Activated T-helper 1 cell treated with anti-CD3 and anti-CD28 coated beads, Interleukin-2, amount 50 U/mL, for 16 hours (primary cell): ENCODE measurements at places on chromosomes 12 and 14.

DNA sequence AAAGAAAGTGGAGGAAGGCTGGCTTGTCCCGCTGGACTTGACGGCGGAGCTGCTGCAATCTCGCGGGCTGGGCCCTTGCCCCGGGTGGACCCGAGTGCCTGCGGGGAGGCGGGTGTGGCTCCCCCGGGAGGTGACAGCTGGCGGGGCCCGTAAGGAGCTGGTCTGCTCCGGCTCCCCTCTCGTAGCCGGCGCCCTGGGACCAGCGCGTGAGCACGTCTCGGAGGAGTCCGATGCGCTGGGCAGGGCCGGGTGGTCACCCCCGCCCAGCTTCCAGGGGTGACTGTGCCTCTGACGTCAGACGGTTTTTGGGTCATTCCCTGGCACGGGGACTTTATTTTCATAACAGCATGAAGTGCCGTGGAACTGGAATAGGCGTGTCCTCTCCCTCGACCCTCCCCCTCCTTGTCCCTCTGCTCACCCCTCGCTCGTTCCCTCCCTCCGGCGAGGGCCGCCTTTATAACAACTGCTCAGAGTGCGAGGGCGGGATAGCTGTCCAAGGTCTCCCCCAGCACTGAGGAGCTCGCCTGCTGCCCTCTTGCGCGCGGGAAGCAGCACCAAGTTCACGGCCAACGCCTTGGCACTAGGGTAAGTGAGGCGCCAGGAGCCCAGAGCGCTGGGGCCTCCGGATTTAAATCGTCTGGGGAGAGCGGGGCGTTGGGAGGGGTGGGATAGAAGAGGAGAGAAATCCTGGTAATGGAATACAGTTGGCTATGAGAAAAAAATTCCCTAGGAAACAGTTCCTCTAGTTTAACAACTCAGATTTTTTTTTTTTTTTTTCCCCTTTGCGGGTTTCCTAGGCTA, at the start of gene GPRC5A:
TSS of gene GPRC5A (plus strand) at position 483 of the 801 bp plus-strand sequence. CDS start 16,688 bp downstream, outside the sequence.
- DNase-seq = no peak

- no peak for DNase-seq
Measured at GRCh38 chr14:89292579-89293313, 124.3 kb downstream of the FOXN3 start.

- no peak for DNase-seq
Measured at GRCh38 chr14:36522972-36523715, 3.1 kb upstream of the NKX2-1 start.

- DNase-seq = no peak
Measured at GRCh38 chr12:119363037-119363436, 28.5 kb downstream of the CCDC60 start.

DNA sequence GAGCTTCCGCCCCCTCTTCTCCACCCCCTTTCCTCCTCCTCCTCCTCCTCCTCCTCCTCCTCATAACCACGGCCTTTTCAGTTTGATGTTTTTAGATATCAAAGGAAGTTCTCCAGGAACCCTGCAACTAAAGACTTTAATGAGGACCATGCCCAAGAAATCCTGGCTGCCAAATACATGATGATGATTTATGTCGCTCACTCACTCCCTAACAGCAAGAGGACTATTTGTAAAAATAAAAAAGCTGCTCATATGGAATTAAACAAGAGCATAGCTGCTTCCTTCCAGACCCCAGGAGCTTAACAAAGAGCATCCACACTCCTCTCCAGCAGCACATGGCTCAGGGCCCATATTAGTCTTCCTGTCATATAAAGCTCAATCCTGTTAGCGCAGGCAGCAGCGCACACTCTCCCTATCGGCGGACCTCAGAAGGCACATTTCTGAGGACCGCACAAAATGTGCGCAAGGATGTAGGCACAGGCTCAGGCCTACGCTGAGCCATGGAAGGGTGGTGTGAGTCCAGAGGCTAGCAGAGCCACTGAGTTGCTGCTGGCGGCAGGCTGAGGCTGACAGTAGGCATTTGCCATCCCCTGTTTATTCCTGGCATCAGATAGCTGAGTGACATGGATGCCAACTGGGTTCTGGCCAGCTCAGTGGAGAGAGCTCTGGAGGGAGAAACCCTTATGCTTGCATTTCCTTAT, 232.8 kb downstream of the MSRB3 start:
- DNase-seq = no peak

- DNase-seq = no peak
Measured at GRCh38 chr14:86310611-86311010, 780.7 kb downstream of the FLRT2 start.

- no peak for DNase-seq
Measured at GRCh38 chr14:71588028-71588427, 344.2 kb upstream of the RGS6 start.

DNA sequence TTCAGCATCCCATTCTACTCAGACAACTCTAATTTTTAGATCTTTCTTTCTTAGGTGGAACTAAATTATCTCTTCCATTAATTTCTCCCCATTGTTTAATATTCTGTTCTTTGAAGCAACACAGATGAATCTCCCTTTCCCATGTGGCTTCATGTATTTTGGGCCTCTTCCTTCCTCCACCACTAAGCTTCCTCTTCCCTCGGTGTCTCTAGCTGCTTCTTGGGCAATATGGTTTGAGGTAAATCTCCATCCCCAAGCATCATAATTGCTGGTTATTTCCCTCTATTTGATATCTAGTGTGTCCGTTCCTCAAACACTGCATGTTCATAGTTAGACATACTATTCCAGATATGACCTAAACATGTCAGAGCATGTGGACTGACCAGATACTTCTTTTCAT, 119.2 kb downstream of the PELI2 start:
- no peak for DNase-seq

- DNase-seq = no peak
Measured at GRCh38 chr12:30461026-30461615, 234.5 kb downstream of the IPO8 start.
